Stimulated activated CD8-positive, alpha-beta memory T cell treated with anti-CD3 and anti-CD28 coated beads, Interleukin-4, amount 100 ng/mL, for 48 hours (primary cell): ENCODE measurements at places on chromosomes 2 and 18.
A peak's percentile ranks its signal among the peaks of the same experiment; 100 is the strongest.

GRCh38 chr2:234993541-234993981 is 41.7 kb downstream of the SH3BP4 start:
- no peak for DNase-seq

DNA sequence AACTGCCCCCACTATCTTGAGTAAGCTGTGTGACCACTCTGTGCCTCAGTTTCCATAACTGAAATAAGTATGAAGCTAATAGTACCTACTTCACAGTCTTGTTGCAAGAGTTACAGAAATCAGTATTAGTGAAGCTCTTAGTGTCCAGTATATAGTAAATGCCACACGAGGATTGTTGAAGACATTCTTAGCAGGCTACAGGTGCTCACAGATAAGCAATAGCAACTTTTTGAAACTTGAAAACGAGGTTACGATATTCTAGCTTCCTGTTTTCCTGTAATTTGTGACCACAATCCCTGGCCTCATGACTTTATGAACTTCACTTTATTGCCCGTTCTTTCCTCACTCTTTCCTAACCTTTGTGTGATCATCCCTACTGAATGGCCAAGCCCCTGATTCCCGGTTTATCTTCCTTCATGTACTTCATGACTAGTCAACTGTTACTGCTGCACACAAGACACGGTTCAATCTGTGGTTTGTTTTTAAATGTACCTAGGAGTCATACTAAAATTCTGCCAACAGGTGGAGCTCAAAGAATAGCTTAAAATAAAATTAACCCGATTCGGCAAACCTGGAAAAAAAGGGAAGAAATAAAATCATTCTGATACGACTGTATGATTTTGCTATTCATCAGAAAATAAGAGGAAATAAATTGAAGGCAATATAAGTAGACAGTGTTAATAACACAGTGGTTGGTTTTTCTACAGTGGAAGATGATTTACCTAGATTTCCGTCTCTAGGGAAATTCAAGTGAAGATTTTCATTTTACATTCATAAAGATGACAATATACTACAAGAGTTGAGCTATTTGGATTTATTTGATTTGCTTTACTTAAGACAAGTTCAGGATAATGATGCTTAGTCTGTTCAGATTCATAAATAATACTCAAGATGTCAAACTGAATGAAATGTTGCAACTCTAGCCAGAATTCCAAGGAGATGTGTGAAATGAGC is 38.1 kb upstream of the STAT1 start:
- no peak for DNase-seq

GRCh38 chr2:7480431-7480830 is 563.2 kb downstream of the RNF144A start:
- DNase-seq = no peak

- no peak for DNase-seq
Measured at GRCh38 chr2:48541666-48542389, 11.9 kb downstream of the STON1 start.

DNA sequence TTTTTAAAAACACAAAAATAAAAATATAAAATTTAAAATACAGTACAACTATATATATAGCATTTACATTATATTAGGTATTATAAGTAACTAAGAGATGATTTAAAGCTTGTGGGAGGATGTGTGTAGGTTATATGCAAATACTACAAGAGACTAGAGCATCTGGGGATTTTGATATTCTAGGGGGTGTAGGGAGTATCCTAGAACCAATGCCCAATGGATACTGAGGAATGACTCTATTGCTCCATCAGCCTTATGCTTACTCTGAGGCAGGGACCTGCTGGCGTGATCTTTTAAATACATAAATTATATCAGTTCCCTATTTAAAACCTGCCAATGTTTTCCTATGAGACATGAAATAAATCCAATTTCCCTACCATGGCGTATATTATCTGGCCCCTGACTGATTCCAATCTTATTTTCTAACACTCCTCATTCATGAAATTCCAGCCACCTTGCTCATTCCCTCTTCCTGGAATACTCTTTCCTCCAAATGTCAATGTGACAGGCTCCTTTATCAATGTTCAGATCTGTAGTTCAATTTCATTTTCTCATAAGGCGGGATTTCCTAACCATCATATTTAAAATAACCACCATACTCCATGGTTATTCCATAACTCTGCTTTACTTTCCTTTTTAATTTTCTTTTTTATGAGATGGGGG is 22.2 kb downstream of the SP3 start:
- no peak for DNase-seq

- no peak for DNase-seq
Measured at GRCh38 chr18:78901923-78902794, 77.5 kb upstream of the SALL3 start.

DNA sequence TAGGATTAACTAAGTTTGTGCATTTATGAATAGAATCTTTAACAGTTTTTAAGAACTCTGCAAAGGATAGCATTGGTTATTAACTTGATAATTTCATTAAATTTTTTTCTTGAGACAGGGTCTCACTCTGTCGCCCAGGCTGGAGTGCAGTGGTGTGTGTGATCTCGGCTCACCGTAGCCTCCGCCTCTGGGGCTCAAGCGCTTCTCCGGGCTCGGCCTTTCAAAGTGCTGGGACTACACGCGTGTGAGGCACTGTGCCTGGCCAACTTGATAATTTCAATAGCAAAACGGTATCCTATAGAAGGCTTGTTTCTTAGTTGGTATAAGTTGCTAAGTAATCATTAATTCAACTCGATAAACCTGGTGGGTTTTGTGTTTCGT is 38.0 kb downstream of the ADNP2 start:
- no peak for DNase-seq

GRCh38 chr2:19673213-19673791 is 228.5 kb downstream of the TTC32 start:
- no peak for DNase-seq

DNA sequence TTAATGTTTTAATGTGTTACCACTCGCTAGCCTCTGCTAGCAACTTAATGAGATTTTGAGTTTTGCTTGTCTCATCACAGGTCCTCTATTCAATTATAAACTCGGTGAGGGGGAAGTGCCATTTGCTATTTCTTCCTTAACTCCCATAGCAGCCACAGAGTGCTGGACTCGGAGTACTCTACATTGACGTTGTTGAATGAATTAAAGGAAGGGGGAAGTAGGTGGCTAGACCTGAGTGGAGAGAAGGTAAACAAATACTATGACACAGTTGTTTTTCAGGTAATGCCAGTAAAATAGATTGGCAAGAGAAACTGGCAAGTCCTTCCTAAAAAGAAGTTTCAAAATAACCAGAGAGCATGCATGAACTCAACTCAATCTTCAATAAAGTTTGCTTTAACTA is 339.3 kb downstream of the HRH4 start:
- DNase-seq = no peak

DNA sequence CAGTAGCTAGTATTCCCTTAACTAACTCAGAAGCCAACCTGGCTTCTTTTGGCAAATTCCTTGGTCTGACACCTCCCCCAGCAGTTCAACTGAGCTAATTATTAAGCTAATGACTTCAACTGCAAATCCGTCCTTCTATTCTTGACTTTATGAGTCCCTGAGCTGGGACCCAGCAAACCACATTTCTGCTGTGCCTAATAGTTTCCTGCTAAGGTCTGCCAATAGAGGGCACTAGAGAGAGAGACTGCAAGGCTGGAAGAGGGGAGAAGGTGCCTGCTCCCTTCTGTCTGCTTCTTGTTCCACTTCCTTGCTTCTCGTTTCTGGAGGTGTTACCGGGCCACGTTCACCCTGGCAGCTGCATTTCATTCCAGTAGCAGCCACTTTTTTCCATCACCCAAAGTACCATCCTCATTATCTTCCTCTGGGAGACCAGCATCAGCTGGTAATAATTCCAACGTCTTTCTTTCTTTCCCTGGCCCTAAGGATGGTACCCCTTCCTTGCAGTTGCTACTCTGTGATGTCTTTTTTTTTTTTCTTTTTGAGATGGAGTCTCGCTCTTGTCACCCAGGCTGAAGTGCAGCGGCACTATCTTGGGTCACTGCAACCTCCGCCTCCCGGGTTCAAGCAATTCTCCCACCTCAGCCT is 352.0 kb downstream of the TNS1 start:
- DNase-seq = peak; percentile 26

DNA sequence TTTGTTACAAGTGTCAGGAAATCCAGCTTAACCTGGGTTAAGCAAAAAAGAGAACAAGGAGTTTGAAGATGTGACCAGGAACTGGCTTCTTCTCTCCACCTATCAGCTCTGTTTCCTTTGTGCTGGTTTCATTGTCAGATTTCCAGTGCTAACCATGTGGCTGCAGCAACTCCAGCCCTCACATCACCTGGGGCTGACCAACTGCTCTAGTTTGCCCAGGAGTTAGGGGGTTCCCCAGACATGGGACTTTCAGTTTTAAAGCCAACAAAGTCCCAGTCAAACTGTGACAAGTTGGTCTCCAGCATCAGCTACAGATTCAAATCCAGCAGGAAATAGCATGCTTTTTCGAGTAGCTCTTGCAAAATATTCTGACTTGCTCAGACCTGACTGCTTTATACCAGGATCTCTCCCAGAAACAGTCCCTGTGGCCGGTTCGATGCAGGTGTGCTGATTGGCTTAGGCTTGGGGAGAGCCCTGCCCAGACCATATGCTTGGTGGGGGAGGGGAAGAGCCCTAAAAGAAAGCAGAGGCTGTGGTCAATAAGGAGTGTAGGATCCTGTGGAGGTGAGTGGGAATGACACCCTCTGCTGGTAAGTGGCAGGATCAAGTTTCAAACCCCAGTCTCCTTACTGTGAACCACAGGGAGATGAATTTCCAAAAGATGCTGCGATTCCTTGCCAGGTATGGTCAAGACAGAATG is 49.5 kb downstream of the KCNE4 start:
- DNase-seq = no peak

DNA sequence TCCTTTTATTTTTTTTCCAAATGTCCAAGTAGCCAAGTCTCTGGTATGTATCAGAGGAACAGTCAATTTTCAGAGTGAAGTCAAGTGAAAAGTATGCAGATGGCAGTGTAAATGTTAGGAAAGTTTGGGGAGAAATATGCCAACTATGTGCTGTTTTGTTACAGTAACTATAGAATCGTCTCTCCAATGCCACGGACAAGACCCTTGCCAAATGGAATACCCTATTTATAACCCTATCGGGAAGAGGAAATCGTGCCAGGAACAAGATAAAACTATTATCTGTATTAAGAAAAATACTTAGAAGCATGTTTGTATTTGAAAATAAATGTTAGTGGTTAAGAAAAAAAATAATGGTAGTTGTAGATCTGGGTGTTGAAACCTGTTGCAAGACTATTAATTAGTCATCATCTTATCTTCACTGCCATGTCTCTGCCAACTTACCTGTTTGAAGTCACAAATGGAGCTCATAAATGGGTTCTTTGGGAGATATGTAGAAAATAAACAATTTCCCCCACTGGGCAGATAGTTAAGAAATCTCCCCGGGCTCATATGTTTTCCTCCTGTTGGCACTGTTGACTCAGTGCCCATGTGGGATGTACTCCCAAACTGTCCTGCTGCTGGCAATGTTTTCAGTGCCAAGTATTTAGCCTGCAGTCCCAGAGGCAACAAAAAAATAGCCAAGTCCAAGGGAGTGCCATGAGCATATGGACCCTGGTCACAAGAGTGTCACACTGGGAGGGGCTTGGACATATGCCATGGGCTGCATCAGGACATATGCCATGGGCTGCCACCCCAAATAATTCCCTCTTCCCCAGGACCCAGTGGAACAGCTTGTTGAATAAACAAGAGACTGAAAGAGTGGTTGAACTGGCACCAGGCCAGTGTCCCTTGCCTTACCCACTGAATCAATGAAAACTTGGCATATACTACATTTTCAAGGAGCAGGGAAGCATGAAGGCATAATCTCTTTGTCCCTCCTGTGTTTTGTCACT is 366.9 kb downstream of the OSR1 start:
- DNase-seq = no peak

GRCh38 chr2:56576001-56576400 is 392.2 kb downstream of the CCDC85A start:
- no peak for DNase-seq

- no peak for DNase-seq
Measured at GRCh38 chr2:97931858-97932225, 63.9 kb downstream of the TMEM131 start.

DNA sequence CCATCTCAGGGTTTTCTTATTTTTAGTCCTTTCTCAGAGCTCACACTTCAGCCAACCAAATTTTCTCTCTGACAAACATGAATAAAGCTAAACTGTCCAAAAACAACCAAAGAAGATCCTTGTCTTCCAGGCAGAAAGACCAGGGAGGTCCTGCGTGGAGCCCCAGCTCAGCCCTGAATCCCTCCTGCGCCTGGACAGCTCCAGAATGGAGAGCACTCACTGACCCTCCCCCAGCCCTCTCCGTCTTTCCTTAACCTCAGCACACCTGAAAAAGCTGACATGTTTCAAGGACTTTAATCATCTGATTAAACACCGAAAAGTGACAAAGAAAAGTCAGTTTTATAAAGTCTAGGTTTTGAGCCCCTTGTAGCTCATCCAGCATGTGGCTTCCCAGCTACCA is 22.9 kb upstream of the GNAL start:
- DNase-seq = no peak

GRCh38 chr2:101351207-101351606 is 36.1 kb downstream of the CREG2 start:
- DNase-seq = no peak
